ENCODE measurements at places on chromosomes 7 and 10.

GRCh38 chr10:29900865-29901264 is 158.5 kb downstream of the JCAD start:
- DNase-seq = no peak

- DNase-seq = no peak
These were observed 24.4 kb downstream of the EBF3 start for GRCh38 chr10:129939416-129940275.

DNA sequence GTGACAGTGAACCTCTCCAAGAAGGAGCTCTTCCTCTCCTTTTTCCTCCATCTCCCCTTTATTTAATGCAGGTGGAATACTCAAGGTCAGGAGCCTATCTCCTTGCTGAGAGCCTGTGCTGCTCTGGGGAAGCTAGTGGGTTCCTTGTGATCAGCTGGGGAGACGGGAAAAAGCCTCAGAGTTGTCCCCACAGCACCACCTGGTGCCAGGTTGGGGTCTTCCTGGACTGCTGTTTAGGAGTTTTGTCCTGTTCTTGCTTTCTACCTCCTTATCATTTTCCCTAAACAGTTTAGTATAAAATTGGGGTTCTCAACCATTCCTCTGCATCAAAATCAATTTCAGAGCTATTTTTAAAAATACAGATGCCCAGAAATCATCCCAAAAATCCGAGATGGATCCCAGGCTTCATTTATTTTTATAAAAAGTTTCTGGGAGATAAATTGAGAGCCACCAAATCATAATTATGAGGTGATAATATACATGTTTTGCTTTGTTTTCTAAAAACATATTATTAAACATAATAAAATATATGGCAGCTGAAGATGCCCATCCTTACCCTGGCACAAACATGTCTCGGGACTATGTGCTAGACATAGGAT is 44.3 kb downstream of the MACC1 start:
- DNase-seq = peak; percentile 67

DNA sequence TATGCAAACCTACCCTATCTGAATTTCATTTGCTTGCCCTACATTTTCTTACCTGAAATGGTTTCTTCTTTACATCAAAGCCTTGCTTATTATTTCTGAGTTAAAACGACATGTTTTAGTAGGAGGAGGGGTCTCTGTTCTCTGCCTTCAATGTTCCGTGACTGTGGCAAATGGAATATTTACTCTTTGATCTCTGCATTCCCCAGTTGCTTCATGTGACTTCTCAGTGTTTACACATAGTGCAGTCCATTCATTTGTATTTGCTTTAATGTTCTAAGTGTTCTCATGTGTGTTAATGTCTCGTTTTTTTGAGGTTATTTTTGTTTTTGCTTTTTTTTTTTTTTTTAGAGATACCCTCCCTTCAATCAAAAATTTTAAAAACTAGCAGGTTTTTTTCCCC is 75.8 kb downstream of the GNAI1 start:
- no peak for DNase-seq

DNA sequence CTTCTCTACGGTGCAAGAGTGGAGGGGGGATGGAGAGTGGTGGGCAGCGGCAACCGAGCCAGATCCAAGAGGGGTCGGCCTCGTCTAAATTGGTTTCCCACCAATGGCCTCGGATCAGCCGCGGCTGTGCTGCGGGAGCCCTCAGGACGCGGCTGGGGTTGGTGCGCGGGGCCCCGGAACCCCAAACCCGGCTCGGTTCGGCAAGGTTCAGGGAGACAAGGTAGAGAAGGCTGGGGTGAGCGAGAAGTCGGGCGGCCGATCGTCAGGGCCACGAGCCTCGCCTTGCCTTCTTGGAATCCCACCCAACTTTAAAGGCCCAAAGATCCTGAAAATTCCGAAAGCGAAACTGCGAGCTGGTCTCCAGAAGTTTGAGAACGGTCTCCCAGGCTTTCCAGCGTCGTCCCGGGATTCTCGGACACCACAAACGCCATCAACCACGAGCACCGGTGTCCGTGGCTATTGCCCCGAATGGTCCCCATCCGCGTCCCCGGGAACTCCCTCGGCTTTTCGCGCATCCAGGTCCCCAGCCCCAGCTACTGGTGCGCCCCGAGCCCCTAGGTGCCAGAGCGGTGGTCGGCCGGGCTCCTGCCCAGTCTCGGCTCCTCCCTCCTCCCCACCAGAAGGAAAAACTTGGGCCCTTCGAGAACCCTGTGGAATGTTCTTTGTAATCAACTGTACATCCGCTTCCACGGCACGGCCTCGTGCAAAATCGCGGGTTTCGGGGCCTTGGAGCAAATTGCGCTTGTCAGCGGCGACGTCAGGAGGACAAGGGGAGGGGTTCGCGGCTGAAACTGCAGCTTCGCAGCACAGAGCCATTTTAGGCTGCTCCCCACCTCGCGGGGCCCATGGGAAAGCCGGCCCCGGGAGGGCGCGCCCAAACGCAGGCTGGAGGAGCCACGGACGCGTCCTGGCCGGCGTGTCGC is 3.2 kb downstream of the SFMBT2 start:
- no peak for DNase-seq

GRCh38 chr10:85580585-85580984 is 786.0 kb downstream of the GRID1 start:
- DNase-seq = no peak

DNA sequence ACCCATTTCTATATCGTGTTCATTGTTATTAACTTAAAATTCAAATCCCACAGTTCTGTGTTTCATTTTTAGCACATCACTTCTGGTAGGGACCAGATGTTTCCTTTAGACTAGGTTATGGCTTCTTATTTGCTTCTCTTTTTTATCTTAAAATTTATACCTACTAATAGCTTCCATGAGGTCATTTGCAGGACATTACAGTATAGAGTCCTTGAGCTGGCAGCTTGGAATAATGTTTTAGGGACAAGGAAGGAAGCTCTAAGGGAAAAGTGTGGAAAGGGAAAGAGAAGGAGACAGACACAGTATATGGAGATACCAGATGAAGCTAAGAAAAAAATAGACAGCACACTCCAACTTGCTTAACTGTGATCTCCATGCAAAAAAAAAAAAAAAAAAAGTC is 48.8 kb upstream of the CD36 start:
- DNase-seq = no peak

DNA sequence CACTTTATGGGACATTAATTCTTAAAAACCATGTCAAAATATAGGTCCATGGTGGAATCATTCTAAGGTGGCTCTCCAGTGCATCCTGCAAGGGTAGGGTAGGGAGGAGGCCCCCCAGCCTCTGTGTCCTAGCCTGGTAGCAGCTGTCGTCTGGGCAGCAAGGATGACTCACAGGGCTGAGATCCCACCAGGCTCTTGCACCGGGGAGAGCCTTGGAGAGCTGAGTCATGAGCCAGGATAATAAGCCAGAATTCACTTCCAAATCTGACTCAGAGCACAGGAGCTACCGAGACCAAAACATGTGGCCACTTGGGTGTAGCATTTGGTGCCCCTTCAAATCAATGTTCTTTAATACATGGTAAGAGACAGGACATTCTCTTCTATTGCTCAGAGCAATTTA is 298.5 kb downstream of the NEBL start:
- peak; percentile 0 for DNase-seq

GRCh38 chr7:3821488-3821887 is 520.4 kb downstream of the SDK1 start:
- DNase-seq = no peak

GRCh38 chr7:37353949-37354655 is 94.6 kb downstream of the ELMO1 start:
- no peak for DNase-seq

GRCh38 chr7:25305831-25306230 is 77.5 kb upstream of the NPVF start:
- no peak for DNase-seq
